CD8-positive, alpha-beta T cell (primary cell): ENCODE measurements at places on chromosomes 13 and 19. TPM values are rescaled to one million over a fixed set of nuclear protein-coding genes. Genes with fewer than 3 reads are reported as not detected.

DNA sequence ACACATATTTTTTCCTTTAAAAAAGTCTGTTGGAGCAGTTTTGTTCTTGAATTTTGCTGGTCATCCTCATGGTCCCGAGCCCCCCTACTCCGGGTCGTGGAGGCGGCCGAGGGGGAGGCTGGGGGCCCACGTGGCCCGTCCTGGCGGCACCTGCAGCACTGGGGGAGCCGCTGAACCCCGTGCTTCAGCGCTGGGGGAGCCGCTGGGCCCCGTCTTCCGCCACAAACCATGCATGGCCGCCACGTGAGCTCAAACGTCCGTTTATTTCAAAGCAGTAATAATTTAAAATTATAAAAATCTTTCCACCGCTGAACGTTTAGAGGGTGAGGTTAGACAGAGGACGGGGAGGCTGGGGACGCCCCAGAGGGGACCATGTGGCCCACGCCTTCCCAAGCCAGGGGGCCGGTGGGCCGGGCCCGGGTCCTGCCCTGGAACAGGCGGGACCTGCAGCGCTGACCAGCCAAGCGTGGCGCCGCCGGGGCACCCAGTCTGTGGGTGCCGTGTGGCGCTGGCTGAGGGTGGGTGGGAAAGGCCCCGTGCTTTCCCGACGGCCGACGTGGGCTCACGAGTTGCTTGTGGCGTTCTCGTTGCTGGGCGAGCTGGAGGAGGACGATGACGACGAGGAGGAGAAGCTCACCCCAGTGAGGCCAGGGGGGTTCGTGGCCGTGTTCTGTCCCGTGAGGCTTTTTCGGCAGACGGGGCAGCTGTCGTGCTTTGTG is 8.0 kb downstream of the FGF22 start:
- DNase-seq, result no peak

Gene CACNG6
- not detected for total RNA-seq

Gene PEAK3
- not detected for total RNA-seq

Gene ZNF558
- total RNA-seq, result 28.1 TPM

Gene URAD
- total RNA-seq, result not detected
